Heart right ventricle (tissue), 16 donors: ENCODE measurements at places on chromosomes 2 and 18.

DNA sequence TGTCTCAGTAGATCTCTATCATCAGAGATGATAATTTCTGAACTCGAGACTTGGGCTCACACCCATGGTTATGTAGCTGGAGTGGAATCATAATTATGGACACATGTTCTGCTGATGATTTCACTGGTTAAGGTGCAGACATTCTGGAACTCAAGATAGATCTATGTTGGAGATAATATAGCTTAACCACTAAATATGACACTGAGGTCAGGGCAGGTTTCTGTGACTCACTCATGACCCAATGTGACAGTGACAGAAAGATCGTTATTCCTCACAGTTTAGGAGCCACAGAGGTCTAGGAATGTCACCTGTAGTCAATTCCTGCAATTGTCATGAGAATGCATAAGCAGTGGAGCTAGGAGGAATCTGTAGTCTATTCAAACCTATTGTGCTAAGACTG is 828.6 kb downstream of the TRIB2 start:
- no peak for DNase-seq

- no peak for DNase-seq
Measured at GRCh38 chr2:66442516-66443185, 7.7 kb downstream of the MEIS1 start.

DNA sequence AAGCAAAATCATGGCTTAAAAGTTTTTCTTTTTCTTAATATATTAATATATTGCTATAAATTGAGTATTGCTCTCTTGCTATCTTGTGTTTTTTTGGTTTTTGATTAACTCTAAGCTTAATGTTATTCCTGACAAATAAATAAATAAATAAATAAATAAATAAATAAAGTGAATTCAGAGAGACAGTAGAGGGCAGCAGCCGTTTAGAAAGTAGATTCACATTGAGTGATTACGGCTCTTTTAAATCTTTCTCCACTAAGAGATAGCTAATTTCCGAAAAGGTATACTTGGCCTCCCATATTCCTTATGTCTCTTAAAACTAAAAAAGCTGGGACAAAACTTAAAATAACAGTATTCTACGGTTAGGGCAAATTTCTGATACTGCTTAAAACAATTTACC is 34.3 kb downstream of the MSH2 start:
- no peak for DNase-seq

- DNase-seq: no peak
Measured at GRCh38 chr2:109045505-109045904, 56.5 kb upstream of the EDAR start.

- DNase-seq: no peak
Measured at GRCh38 chr2:221309892-221310583, 262.1 kb downstream of the EPHA4 start.

- DNase-seq: no peak
Measured at GRCh38 chr2:217279556-217279955, 419.7 kb upstream of the TNP1 start.

GRCh38 chr18:2102022-2102421 is 469.3 kb downstream of the METTL4 start:
- no peak for DNase-seq

GRCh38 chr18:10402871-10403559 is 51.4 kb upstream of the APCDD1 start:
- DNase-seq: no peak

GRCh38 chr2:174024524-174025270 is 59.5 kb upstream of the SP3 start:
- peak; percentile 85 for DNase-seq

GRCh38 chr18:78603102-78603983 is 376.3 kb upstream of the SALL3 start:
- DNase-seq: no peak

GRCh38 chr2:165494573-165494972 is 25.1 kb downstream of the CSRNP3 start:
- no peak for DNase-seq

DNA sequence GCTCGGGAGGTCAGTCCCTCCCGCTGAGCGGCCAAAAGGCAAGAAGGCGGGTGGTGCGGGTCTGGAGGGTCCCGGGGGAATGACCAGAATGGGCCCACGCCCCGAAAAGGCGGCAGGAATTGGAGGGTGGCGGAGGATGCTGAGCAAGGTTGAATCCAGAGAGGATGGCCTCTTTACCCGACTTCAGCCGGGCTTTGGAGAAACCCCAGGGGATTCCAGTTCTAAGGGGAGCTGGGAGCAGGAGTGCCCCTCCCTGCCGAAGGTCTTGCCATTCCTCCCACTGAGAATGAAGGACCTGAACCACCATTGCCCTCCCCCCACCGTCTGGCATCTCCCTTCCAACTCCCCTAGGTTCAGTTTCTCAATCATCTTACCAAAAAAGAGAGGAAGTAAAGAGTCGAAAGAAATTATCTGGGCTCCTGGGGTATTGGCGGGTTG is 38.9 kb upstream of the ATP6V1B1 start:
- DNase-seq: no peak

- DNase-seq: no peak
Measured at GRCh38 chr2:57943315-57943714, 103.3 kb upstream of the VRK2 start.

GRCh38 chr18:28716338-28716737 is 539.4 kb upstream of the CDH2 start:
- DNase-seq: no peak

DNA sequence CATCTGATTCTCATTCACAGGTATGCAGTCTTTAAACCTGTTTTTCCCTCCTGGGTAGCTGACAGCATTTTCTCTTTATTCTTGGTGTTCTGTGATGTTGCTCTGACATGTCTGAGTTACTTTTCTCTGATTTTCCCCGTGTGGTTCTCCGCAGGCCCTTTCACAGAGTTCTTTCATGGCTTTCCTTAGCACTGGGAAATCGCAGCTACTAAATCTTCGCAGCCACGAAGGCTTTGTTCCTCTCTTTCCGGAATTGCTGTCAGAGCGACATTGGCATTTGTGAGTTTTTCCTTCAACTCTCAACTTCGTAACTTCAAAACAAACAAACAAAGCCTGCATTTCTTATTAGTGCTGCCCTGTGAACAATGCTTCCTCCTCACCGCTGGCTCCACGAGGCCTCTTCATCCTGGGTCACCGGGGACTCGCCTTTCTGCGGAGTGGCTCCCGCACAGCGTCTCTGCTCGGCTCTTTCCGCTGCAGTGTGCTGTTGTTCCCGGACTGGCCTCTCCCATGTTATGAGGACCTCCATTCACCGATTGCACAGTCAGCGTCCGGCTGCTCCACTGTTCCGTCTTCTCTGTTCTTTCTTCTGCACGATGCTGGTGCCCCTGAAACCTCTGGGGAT is 16.1 kb downstream of the COLEC11 start:
- DNase-seq: no peak

GRCh38 chr2:111903930-111904439 is 5.6 kb downstream of the MERTK start:
- DNase-seq: no peak

GRCh38 chr2:197286805-197287595 is 23.6 kb downstream of the ANKRD44 start:
- DNase-seq: peak; percentile 67

GRCh38 chr2:28389399-28390240 is 3.0 kb upstream of the FOSL2 start:
- DNase-seq: no peak

GRCh38 chr2:113060396-113060795 is 1.4 kb downstream of the IL36RN start:
- DNase-seq: no peak

DNA sequence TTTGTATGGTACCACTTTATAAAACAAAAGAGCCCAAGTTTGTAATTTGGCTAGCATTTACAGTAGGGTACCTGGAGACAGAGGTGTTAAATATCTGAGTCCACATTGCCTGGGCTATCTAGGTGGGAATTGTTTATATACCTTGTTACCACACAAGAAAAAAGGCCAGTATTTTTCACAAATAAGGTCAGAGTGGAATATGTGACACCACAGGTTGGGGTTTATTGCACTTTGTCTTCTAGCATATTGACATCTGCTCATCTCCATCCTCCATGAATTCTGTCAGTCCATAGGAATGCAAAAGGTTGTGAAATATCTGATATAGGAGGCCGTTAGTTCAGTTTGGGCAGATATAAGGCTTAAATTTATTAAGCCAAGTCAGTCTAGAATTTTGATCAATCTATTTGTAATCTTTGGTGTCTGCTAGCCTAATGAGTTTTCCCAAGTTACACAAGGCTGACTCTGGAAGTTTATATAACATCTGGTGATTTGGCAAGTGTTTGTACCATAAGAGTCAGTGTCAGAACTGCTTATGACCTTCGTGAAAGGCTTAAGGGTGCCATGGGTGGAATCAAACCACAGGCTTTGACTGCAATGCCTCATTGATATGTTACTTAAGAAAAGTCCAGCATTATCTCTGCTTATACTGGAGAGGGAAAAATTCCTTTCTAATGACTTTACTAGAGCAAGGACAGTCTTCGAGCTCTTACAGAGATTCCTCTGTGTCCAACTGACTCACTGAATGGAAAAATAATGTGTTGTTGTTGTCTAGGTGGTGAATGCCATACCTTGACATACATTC is 11.3 kb upstream of the DPP4 start:
- no peak for DNase-seq

- peak; percentile 10 for DNase-seq
Measured at GRCh38 chr2:69554981-69555380, 88.6 kb downstream of the AAK1 start.

GRCh38 chr18:61972389-61973264 is 79.8 kb upstream of the RNF152 start:
- DNase-seq: no peak

- DNase-seq: no peak
Measured at GRCh38 chr2:81225756-81226155, 921.2 kb upstream of the LRRTM1 start.

- no peak for DNase-seq
Measured at GRCh38 chr2:96386470-96386869, 50.9 kb downstream of the NCAPH start.

- DNase-seq: no peak
Measured at GRCh38 chr18:45142868-45143267, 462.2 kb downstream of the SETBP1 start.

DNA sequence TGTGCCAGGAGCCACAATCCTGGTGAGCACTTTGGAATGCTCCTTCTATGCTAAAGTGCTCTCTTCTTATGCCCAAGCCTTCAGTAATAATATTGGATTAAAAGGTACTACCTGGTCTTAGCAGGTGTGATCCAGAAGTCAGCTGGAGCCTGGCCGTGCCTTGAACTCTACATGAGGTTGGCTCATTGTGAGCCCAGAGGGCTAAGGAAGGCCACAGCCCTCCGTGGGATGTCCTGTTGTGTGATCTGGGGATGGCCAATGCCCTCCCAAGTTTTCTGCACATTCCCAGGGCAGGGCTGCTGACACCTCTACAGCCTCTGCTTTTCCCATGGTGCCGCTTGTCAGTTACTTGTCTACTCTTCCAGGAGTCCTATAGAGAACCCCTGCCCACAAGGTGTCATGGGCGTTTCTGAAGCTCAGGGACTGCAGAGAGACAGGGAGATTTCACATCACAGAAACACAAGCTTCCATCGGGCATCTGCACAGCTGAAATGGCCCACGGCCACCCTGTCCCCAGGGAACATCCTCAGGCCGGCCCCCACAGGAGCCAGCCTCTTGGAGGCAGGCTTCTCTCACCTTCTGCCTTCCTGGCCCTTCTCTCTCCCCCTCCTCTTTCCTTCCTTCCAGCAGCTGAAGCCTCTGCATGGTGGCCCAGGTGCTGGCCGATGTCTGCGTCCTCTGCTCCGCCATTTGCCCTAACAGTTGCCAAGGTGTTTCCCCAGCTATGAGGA is 27.3 kb upstream of the GPR55 start:
- DNase-seq: no peak

GRCh38 chr18:63162271-63163014 is 157.1 kb downstream of the BCL2 start:
- no peak for DNase-seq

DNA sequence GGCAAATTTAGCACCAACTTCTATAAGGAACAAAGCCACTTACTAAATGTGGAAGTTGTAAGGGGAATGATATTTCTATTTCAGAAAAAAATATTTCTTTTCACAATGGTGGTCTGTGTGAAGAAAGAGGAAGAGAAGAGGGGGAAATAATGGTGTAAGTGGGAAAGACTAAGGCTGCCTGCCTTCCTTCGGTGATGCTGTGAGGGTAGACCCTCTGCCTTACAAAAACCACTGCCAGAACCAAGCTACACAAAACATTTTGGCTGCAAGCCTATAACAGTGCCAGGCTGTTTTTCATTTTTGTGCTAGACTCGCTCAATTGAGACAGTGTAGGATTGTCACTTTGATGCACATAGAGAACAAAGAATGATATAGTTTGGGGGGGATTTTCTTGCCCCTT is 286.6 kb downstream of the ZEB2 start:
- no peak for DNase-seq

- no peak for DNase-seq
Measured at GRCh38 chr18:56775701-56776100, 124.5 kb downstream of the WDR7 start.

DNA sequence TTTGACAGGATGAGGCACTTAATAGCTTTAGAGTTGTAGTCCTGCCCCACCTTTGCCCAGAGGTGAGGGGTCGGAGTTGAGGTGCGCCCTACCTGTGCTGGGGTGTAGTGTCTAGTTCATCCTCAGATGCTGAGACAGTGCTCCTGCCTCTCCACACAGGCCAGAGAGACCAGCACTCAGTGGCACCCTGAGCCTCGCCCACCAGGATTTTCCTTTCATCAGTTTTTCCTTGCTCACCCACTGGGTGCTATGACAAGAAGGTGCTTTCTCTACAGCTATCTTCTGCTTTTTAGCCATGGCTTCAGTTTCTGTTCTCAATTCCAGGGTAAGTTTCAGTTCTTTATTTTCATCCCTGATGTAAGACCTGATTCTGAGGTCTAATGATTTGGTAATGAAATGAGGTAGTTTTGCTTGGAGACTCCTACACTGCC is 16.8 kb upstream of the TMEM131 start:
- no peak for DNase-seq

GRCh38 chr18:21163647-21164547 is 52.3 kb upstream of the ROCK1 start:
- peak; percentile 12 for DNase-seq

DNA sequence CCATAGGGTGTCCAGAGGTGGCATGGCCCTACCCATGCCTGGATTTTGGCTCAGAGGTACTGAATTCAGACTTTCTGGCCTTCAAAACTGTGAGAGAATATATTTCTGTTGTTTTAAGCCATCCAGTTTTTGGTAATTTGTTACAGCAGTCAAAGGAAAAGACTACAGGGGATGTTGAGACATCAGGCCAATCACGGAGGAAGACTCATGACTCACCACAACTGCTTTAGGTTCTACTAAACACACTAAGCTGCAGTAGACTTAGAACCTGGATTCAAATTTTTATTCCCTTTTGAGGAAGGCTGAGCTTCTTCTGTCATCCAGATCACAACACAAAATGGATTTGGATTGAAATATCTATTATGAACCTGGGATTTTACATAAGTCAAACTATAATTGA is 12.0 kb upstream of the C2orf66 start:
- no peak for DNase-seq
